ENCODE measurements at places on chromosomes 3 and 15.

DNA sequence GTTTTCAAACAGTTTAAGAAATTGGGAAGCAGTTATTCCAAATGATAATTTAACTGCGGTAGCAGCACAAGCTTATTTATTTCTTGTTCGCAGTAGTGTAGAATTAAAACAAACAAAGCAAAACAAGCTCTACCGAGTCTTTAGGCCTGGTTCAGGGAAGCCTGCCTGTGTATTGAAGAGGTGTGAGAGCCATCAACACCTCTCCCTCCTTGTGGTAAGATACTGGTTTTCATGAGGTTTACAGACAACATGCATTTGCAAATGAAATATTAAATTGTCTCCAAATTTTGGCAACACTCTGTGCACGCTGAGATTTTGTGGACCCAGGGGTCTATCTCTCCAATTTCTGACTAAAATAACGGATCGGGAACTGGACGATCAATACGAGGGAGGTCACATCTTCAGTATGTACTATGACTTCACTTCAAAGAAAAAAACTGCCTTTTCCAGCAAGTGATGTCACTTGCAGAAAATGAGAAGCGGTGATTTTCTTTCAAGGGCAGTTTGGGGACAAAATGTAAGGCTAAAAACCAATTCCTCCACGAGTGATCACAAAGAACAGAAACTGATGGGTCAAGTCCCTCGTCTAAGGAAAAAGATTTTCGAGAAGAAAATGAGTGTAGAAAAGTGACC lies 721 bp downstream of the ATR start:
- DNase-seq, result no peak

- no peak for DNase-seq
Observed at GRCh38 chr3:45043728-45044299, 17.7 kb downstream of the CLEC3B start.

- DNase-seq, result no peak
Observed at GRCh38 chr3:127410137-127410488, 122.3 kb upstream of the PRR20G start.

DNA sequence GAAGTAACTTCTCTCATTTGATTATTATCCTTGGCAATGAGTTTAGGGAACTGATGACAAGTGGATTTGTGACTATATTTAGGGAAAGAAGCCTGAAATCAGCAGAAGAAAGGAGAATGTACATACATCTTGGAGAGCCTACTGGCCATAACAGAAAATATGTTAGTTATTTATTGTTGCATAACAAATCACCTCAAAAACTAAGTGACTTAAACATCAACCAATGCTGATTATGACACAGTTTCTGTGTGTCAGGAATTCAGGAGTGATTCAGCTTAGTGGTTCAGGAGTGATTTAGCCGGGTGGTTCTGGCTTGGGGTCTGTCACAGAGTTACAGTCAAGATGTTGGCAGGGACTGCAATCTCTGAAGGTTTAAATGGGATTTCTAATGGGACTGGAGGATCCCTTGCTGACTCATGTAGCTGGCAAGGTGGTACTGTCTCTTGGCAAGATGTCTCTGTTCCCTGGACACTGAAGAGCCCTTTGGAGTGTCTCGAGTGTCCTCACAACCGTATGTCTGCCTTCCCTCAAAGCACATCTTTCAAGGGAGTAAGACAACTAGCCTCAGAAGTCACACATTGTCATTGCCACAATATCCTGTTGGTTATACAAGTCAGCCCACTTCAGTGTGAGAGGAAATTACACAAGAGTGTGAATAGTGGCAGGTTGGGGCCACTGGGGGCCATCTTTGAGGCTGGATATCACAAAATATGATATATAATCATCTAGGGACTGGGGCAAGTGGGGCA lies 248.9 kb downstream of the SV2B start:
- no peak for DNase-seq

DNA sequence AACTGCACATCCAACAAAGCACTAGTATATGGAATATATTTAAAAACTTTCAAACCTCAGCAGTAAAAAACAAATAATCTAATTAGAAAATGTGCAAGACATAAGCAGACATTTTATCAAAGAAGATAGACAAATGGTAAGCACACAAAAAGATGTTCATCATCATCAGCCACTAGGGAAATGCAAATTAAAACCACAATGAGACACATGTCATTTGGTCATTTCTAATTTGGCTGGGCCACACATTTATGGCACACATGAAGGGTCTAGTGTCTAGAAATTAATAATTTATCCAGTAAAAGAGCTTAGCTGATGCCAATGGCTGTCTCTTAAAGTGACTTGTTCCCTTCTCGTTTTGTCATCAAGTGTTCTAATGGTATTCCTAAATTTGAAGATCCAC lies 45.8 kb downstream of the ARHGAP31 start:
- DNase-seq, result no peak

- DNase-seq, result peak; percentile 67
Observed at GRCh38 chr3:163490119-163490518, 1588.2 kb downstream of the SI start.

GRCh38 chr3:99875581-99875928 lies 57.9 kb downstream of the CMSS1 start:
- no peak for DNase-seq

DNA sequence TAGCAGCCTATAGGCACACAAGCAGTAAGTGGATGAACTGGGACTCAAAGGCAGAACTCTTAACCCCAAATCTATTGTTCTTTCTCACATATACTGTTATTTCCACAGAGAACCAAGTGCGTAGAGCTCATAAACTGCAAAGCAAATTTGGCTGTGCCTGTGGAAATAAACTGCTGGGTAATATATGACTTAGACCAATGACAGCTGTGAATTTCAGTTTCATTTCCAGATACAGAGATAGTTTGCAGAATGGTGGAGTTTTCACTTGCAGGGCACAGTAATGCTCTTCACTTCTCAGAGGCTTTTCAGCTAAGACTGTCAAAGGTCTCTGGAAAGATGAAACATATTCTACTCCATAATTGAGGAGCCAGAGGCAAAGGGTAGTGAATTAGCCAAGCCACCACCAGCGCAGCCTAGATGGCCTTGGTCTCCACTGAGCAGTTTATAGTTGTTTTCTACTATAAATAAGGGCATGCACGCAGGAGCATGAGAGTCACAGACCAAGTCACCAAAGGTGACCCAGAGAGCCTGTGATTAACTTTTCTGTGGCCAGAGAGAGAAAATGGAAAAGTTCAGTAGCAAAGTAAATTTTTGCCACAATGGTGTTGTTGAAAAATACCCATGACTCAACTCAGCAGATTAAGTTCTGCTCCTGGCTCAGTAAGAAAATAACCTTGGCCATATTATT lies 180.7 kb upstream of the GRM7 start:
- no peak for DNase-seq

- no peak for DNase-seq
Observed at GRCh38 chr3:18049096-18049495, 306.7 kb upstream of the TBC1D5 start.

DNA sequence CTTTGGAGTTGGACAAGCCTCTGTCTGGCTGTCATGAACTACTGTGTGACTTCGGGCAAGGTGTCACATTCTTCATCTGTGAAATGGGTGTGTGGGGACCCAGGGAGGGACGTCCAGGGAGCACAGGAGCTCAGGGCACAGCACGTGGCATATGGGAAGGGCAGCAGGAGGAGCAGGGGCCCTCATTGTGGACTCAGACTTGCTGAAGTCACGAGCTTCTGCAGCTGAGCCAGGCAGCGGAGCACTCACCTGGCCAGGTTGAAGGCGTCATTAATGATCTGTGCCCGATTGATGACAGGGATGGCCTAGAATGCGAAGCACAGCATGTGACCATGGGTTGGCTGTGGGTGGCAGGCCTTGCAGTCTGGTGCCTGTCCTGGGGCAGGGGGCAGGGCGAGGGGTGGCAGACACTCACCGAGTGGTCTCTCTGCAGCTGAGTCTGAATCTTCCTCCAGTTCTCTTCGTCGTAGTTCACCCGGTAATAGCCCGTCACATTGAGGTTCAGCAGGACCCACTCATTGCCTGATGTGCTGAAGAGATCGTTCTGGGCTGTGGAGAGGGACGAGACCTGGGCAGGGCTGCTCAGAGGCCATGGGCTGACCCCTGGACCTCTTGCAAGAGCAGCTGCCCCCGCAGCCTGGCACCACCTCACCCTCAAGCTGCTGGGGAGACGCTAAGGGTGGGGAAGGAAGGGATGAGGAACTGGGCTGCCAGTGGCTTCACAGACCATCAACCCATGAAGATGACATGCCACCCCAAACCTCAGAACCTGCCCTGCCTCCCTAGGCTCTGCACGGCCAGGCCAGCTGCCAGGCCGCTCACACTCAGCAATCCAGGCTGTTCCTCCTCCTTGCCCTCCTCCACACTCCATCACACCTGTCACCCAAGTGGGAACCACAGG lies 15.4 kb downstream of the ANPEP start:
- DNase-seq, result no peak

- DNase-seq, result no peak
Observed at GRCh38 chr3:189898559-189899153, 222.0 kb downstream of the P3H2 start.

GRCh38 chr3:138950006-138950644 lies 3.1 kb downstream of the FOXL2NB start:
- no peak for DNase-seq

GRCh38 chr3:161781381-161781780 lies 284.8 kb downstream of the OTOL1 start:
- no peak for DNase-seq

DNA sequence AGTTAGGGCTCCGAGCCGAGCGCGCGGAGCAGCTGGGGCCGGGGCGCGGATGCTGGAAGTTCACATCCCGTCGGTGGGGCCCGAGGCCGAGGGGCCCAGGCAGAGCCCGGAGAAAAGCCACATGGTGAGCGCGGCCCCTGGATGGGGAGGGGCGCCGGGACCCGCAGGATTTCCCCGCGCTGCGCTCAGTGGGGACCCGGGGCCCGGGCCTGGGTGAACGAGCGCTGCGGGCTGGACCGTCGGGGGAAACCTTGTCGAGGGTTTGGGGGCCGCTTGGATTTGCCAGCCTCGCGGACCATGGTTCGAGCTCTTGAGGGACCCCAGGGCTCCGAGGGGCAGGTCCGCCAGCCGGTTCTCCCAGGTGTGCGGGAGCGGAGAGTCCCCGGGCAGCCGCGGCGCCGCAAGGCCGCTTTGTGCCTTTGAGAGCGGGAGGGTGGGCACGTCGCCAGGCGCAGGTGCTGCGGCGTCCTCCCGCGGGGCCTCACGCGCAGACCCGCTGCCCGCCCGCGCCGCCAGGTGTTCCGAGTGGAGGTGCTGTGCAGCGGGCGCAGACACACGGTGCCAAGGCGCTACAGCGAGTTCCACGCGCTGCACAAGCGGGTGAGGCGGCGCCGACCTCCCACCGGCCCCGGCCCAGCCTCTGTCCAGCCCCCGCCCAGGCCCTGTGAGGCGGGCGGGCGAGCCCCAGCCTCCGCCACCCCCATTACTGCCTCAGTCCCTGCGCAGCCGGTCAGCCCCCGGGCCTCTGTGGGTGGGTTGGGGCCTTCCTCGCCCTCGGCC lies at the start of gene SNX22:
TSS of gene SNX22 (plus strand) at position 5 of the 780 bp plus-strand sequence. CDS start at position 50, 45 bp downstream.
- no peak for DNase-seq

DNA sequence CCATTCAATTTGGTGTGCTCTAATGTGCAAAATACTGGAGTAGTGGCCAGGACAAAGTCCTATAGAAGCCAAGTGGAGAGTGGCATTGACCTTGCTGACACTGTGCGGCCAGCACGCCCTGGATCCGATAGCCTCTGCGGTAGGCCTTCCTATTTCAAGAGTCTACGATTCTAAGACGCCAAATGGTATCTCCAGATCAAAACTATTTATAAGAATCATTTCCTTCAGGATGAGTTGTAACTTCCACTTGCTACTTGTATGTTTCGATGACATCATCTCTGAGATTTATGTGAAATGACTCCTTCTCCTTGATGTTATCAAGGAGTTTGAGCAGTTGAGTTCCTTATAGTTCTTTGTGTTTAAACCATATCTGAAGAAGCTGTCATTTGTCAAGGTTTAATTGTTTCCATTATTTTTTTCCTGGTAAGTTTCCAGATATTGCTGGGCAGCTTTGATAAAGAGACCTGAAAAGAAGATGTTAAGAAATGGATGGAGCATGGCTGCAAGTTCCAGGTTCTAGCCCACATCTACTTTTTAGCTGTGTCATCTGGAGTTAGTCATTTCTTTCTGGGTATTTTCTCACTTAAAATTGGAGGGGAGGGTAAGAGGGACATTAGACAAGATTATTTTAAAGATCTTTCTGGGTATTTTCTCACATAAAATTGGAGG lies 71.8 kb downstream of the TMEM44 start:
- DNase-seq, result peak; percentile 41

- DNase-seq, result no peak
Observed at GRCh38 chr15:77075528-77075927, 4.6 kb upstream of the TSPAN3 start.

GRCh38 chr3:17974206-17974841 lies 231.9 kb upstream of the TBC1D5 start:
- DNase-seq, result no peak

GRCh38 chr15:100727291-100727851 lies 125.0 kb downstream of the ASB7 start:
- DNase-seq, result no peak

DNA sequence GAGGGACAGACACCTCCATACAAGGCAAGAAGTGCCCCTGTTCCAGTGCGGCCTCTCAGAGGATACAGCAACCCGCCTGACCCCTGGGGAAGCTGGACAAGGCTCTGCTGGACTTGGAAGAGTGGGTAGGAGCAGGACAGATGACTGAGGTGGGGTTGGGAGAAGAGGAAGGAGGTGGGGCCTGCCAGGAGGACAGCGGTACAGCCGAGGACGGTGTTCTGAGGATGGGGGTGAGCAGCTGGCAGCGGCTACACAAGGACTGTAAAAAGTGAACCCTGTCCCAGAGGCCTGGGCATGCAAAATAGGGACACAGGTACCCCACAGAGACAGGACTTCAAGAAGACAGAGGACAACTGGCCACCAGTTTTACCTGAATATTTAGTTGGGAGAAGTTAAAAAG lies 23.5 kb upstream of the ELP6 start:
- DNase-seq, result no peak

- DNase-seq, result peak; percentile 91
Observed at GRCh38 chr3:128416578-128417211, 50.0 kb downstream of the DNAJB8 start.

DNA sequence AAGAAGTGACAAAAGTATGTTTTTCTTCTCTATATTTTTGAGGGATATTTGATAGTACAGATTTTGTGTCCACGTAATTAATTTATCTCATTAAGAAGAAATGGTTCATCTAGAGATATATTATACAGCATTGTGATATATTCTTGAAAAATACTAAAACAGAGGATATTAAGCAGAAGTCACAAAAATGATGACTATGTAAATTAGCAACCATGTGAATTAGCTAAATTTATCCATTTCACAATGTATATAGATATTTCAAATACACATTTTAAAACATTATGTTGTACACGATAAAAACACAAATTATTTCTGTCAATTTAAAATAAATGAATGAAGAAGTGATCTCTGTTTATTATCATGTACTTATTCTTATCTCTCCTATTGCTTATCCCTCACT lies 989.5 kb downstream of the TUSC7 start:
- DNase-seq, result no peak

- no peak for DNase-seq
Observed at GRCh38 chr3:118151164-118151563, 883.5 kb downstream of the IGSF11 start.

GRCh38 chr3:104275199-104275598 lies 1091.5 kb upstream of the ALCAM start:
- DNase-seq, result no peak
